ENCODE measurements at places on chromosomes 1 and 21.

GRCh38 chr1:13781907-13782633, 82.1 kb downstream of the PRDM2 start:
- DNase-seq, result no peak

DNA sequence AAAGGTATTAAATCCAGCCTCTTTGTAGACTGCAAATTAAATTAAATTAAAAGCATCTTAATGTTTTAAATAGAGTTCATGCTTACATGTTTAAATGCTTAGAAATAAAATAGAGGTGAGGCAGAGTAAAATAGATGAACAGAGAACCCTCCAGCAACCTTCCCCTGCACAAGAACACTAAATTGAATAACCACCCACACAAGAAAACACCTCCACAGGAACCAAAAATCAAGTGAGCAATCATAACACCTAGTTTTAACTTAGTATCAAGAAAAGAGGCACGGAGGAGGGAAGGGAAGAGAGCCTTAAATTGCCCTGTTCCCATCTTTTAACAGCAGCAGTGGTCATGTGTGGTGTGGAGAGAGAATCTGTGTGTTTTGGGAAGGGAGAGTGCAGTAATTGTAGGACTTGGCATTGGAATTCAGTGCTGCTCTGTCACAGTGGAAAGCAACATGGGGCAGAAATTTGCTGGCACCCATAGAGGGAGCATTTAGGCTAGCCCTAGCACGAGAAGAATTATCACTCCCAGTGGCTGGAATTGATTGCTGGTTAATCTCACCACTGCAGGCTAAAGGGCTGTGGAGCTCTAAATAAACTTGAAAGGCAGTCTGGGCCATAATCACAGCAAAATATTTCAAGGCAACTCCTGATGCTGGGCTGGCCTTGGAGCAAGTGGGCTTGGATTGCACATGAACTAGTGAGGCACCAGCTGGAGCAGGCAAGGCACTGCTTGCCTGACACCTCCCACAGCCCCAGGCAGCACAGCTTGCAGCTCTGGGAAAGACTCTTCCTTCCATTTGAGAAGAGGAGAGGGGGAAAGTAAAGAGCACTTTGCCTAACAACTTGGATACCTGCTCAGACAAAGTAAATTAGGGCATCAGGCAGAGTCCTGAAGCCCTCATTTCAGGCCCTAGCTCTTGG, 1478.8 kb downstream of the NCAM2 start:
- no peak for DNase-seq

DNA sequence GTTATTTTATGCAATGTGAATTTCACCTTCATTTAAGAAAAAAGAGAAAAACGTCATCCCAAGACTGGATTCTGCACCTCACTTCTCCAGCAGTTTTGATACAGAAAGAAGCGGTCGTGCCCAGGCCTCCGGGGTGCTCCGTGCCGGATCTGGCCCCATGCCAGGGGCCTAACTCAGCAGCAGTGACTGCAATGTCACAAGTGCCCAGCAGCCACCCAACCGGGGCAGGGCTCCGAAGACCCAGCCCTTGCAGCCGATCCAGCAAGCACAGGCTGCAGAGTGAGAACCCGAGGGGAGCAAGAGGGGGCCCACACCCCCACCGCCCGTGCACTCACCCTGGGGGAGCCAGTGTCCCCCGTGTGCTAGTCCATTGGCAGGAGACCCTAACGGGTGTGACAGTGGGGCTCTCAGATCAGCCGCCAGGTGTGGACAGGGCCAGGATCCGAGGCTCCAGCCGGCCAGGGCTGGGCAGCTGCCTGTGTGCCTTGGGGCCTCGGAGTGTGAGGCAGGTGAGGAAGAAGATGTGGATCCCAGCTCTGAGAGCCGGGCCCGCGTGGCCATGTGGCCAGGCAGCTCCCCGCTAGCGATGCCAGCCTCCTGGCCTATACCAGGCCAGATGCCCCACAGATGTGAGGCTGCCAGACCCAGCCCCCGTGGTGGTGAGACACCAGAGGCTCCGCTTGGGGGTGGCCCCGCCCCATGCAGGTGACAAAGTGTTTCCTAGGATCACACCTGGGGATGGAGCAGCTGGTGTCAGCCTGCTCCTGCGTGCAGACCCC, 60.6 kb downstream of the MEGF6 start:
- DNase-seq, result no peak

- DNase-seq, result no peak
Measured at GRCh38 chr1:233638513-233638912, 24.6 kb downstream of the KCNK1 start.

- DNase-seq, result no peak
Measured at GRCh38 chr1:219965285-219966070, 37.1 kb upstream of the SLC30A10 start.

DNA sequence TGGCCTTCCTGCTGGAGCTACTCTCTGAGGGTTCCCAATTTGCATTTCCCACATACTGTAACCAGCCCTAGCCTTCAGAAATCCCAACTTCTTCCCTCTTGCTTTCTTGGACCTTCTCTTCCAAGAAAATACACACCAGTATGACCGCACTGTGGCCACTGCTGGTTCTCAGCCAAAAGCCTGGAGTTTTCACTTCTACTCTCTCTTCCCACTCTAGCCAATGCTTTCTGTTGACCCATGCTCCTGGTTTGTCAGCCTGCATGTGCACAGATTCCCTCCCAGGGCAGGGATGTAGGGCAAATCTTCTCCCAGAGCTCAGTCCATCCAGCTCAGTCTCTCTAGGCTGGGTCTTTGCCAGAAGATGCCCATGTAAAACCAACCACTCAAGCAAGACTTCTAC, 664 bp downstream of the SLAMF1 start:
- no peak for DNase-seq

Data from T47D (cell line).